Fibroblast of gingiva (primary cell): ENCODE measurements at places on chromosomes 3 and 15.

DNA sequence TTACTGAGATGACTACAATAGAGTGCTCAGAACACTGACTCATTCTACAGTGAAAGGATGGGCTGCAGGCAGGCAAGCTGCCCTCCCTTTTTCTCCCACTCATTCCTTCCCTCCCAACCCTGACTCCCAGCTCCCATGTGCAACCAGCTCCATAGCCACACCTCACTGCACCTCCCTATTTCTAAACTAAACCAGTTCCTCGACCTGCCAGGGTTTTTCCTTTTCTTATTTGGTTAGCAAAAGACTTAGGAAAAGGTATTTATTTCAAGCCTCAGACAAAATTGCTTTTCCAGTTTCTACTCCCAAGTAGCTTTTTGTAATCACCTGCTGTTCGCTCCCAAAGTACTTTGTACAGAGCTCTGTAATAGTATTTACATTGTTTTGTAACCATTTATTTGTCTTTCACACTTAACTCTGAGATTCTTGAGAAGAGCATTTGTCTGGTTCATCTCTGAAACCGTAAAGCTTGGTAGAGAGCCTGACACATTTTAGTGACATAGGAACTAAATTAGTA, 2.2 kb downstream of the AADAC start:
- DNase-seq, result no peak

DNA sequence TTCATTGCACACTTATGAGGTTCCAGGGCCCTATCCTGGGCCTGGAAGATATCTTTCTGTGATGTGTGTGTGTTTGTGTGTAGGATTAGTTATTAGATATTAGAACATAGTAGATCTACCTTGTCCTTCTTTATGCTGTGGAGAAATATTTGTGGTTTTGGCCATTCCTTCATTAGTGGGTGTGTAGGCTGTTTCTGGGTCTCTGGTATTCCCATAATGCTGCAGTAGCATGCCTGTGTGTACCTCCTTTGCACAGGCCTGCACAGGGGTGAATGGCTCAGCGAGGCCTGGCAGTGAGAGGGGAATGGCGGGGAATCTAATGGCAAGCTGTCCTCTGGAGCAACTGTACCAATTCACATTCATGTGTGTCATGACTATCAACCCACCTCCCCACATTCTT, 125.8 kb upstream of the MRPS22 start:
- DNase-seq, result no peak

GRCh38 chr3:24145481-24145880, 200.4 kb downstream of the NR1D2 start:
- DNase-seq, result no peak

GRCh38 chr3:106403371-106404145, 534.7 kb upstream of the CBLB start:
- DNase-seq, result no peak

GRCh38 chr3:116129187-116129946, 315.9 kb downstream of the LSAMP start:
- no peak for DNase-seq

GRCh38 chr3:78312851-78313250, 1273.0 kb downstream of the ROBO2 start:
- DNase-seq, result no peak

DNA sequence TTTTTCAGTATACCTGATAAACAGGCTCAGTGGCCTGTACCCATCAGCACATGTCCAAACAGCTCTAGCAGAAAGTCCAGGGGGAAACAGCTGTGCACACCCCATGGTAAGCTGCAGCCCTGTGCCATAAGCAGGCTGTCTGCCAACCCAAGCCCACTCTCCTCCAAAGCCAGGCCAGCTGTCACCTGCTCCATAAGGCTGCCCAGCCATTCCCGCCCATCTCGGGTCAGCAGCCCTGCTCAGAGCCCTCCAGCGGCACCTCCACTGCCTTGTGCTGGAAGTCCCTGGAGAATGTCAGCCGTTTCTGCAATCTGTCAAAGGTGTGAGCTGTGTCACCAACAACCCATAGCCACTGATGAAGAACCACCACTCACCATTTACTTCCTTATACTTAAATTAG, 82.0 kb downstream of the NTRK3 start:
- no peak for DNase-seq

DNA sequence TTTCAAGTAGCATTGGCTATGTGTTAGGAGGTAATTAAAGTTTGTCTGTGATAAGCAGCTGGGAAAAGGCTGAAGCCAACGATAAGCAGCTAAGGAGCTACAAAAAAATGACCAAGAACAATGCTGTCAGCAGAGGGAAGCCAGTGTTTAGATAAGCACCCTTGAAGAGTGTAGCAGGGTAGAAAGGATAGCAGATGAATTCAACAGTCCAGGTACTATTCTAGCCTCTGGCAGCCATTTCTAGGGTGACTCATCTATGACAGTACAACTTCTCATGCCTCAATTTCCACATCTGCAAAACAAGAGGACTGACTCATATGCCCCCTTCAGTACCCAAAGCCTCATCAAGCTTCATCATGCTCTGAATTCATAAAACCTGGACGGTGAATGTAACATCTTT, 617.6 kb upstream of the UBE2E2 start:
- no peak for DNase-seq

DNA sequence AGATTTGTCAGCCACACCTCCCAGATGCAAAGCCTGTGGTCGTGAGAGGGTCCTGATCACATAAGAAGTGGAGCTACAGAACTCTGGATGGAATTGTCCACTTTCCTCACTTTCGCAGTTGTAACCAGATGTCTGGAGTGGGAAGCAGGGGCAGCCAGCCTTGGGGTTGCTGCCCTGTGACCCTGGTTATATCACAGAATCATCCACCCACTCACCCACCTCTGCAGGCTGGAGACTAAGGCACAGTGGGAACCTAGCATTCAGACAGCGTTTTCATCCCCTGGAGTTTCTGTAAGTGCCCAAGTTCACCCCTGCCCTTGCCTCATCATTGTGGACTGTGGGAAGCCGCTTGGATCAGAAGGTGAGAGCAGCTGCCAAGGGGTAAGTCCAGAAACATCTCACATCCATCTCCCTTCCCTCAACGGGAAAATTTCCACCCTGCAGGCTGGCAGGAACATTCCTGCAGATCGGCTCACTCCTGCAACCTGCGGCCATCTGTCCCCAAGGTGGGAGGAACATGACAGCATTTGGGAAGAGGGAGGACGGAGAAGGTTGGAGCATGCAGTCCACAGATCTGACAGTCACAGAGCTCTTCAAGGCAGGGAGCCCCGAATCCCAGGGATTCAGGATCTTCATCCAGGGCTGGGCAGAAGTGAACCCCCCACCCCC, 2.9 kb upstream of the IQSEC1 start:
- no peak for DNase-seq

DNA sequence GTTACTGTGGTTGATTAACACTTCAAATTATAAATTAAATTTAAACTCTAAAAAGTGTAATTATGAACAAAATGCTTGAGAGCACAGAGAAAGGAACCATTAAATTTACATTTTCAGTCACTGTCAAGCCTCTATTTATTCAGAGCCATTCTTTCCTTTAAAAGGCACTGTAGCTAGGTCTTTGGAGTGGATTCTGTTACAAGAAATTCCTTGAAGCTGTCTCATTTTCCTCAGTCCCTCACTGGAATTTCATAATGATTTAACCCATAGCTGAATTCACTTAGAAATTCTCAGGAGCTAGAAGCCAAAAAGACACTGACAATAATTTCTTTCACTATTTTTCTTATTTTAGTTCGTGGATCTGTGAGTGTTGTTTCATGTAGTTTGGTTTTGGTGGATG, 81.2 kb upstream of the TCF12 start:
- peak; percentile 42 for DNase-seq

DNA sequence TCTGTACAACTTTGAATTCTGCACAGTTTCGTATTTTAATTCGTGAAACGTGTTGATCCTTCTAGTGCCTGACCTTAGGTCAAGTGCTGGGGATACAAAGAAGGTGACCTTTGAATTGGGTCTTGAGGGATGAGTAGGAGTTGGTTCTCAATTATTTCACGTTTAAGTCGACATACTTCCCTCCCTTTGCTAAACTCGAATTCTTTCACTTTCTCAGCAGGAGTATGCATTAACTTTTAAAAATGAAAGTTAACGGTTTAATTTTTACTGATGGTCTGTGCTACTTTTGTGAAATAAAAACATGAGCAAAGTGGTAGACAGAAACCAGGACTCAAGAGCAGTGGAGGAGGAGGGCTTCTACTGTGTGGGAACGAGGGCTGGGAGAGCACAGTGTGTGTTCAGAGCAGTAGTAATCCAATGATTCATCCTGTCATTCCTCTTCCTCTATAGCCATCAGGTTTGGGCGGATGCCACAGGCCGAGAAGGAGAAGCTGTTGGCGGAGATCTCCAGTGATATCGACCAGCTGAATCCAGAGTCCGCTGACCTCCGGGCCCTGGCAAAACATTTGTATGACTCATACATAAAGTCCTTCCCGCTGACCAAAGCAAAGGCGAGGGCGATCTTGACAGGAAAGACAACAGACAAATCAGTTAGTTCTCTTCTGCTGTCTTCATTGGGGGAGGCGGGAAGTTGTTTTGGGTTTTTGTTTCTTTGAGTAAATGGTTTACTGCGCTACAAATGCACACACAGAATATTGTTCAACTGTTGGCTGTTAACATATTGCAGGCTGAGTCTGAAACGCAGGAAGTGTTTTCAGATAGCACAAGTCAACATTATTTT, 78.6 kb upstream of the TSEN2 start:
- peak; percentile 60 for DNase-seq

GRCh38 chr3:132635052-132635451, 24.6 kb downstream of the ACAD11 start:
- no peak for DNase-seq

DNA sequence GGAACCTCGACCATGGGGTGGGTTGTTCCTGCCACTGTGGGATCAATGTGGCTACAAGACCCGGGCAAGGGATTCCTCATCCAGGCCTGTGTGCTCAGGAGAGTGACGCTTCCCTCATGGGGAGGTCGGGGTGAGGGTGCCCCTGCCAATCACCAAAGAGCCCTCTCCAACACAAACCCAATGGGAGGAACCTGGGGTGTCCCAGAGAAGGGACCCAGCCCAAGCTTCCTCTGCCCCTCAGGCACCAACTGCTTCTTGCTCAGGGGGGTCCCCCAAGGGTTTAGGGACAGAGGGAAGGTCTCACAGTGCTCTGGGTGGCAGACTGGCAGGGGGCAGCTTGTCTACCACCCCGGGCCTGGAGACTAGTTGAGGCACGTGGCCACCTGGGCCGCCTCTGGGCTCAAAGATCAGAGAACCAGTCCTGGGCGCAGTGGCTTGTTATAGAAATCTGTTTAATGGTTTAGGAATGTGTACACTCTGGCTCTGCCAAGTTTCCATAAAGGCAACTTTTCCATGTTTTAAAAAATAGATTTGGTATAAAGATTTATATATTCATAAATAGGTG, 26.6 kb downstream of the GP9 start:
- peak; percentile 19 for DNase-seq

DNA sequence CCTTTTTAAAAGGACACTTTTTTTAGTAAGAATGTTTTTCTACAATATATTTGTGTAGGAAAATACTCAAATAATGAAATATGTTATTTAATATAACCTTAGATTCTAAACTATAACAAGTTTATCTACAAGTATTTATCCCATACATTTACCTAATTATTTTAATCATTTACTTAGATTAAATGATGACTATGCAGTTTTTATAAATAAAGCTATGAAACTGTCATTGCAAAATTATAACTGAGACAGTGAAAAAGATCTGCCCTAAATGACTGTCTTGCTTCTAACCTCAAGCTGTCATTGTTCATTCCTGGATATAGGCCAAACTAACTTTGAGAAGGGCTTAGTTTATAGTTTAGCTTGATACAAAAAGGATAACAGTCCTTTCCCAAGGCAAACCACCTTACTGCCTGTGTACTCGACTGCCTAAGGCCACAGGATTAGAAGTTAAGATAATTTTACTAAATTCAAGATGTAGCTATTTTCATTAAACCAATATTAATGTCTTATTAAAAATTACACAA, 84.1 kb downstream of the GLDN start:
- DNase-seq, result no peak

- DNase-seq, result no peak
Observed at GRCh38 chr15:76073554-76073953, 13.8 kb downstream of the TMEM266 start.

- DNase-seq, result peak; percentile 55
Observed at GRCh38 chr15:55319537-55320237, 665 bp downstream of the PIGB start.

- peak; percentile 6 for DNase-seq
Observed at GRCh38 chr3:18061737-18062656, 319.6 kb upstream of the TBC1D5 start.

GRCh38 chr3:73419942-73420341, 204.8 kb downstream of the PDZRN3 start:
- DNase-seq, result no peak

DNA sequence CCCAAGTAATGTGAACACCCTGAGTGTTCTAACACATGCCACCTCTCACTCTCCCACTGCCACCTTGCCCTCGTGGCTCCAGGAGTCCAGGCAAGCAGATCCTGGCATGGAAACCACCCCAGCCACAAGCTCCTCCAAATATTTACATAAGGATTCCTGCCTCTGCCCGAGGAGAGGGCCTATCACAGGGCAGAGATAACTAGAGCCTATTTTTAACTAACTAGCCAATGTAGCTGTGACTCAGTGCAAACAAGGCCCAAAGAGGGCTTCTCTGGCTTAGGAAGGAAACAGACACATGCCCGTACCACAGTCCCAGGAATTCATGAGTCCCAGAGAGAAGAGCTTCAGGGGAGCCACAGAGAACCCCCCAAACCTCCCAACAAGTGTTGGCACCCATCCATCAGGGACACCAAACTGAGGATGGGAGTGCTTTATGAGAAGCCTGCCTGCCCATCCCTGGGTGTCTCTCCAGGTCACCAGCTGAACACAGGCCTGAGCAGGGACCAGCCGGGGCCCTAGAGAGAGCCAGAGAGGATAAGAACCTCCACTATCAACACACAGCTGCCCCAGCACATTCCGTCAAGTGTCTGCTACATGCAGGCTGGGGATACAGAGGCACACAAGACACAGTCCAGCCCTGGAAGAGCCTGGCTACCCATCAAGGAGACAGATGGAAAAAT, 9.2 kb downstream of the FYCO1 start:
- peak; percentile 70 for DNase-seq

GRCh38 chr3:71684757-71685386, 40.3 kb downstream of the EIF4E3 start:
- peak; percentile 91 for DNase-seq

- peak; percentile 17 for DNase-seq
Observed at GRCh38 chr3:77298417-77298816, 258.5 kb downstream of the ROBO2 start.

DNA sequence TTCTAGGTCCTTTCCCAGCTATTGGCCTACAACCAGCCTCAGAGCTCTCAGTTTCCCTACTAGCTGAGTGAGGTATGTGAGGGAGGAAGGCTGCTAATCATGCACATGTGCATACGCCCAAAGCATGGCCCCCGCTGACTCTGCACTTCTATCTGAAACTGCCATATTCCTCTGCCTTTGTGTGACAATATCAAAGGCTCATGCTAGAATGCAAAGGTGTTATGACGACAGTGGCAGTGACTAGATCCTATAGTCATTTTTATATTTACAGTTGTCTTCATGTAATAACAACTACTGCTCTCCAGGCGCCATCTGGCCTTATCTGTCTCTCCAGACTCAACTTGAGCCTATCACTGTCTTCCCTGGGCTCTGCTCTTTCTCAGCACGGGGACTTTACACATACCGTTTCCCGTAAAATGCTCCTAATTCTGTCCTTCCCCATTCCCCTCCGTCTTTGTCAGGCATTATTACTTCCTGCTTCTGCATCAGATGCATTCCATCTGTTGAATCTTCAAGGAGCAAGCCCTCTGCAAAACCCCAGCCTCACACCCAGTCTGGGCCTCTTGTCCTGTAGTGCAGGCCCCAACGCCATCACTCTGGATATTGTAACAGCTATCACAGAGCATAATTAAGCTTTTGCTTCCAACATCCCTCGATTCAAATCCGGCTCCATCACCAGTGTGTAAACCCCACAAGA, 102.5 kb downstream of the PDCD6IP start:
- DNase-seq, result no peak
